ENCODE measurements at places on chromosomes 13 and 19.

GRCh38 chr13:73481886-73482445 is 423.2 kb downstream of the KLF5 start:
- no peak for DNase-seq

DNA sequence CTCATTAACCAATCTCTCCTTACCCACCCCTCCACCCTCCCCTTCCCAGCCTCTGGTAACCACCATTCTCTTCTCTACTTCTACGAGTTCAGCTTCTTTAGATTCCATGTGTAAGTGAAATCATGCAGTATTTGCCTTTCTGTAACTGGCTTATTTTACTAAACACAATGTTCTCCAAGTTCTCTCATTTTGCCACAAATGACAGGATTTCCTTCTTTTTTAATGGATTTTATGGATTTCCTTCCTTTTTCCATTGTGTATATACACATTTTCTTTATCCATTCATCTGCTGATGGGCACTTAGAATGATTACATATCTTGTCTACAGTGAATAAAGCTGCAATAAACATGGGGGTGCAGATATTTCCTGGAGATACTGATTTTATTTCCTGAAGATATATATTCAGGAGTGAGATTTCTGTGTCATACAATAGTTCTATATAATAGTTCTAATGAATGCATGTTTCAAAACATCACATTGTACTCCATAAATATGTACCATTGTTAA is 20.2 kb downstream of the KCTD12 start:
- DNase-seq: no peak

DNA sequence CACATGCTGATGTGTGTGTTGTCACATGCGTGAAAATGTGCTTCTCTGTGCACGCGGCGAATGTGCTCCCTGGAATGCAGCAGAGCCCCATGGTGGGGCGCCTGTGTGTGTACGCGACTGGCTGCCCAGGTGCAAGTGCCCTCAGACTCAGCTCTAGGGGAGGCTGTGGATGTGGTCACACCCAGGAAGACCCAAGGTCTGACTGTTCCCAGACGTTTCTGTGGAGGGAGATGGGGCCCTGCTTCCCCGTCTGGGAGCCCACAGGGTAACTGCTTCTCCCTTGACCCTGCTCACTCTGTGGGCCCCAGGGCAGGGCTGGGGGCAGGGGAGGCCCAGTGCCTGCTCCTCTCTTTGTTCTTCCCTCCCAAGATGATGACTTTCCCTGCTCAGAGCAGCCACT is 7.9 kb upstream of the UQCR11 start:
- DNase-seq: no peak

DNA sequence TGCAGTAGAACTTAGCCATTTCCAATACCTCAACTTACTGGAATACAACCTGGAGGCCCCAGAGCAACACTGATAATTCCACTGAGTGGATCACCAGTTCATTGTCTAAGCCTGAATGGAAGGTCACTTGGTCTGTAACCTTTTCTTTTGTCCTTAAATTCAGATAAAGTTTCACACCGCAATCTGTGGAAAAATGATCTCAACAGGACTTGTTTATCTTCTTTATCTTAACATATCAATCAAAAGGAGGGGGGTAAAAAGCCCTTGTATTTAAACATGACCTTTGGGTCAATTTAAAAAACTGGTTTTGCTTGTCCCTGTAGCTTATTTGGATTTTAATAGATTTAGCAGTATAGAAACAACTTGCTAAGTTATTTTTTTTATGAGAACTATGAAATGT is 21.6 kb downstream of the SAE1 start:
- DNase-seq: no peak

DNA sequence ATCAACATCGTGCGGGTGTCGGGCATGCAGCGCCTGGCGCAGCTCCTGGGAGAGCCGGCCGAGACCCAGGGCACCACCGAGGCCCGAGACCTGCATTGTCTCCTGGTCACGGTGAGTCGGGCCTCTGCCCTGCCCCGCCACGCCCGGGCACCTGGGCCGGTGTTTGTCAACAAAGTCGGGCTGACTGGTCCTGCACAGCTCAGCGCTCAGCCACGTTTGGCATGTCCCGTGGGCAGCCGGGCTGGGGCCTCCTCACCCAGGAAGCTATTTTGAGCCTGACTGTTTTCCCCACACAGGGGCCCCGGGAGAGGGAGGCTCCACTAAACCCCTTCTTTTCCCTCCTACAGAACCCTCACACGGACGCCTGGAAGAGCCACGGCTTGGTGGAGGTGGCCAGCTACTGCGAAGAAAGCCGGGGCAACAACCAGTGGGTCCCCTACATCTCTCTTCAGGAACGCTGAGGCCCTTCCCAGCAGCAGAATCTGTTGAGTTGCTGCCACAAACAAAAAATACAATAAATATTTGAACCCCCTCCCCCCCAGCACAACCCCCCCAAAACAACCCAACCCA is 1.3 kb downstream of the GADD45B start:
- DNase-seq: no peak

Measured in iPS DF 6.9 (cell line).